ENCODE measurements at places on chromosomes 6 and 20. TPM values are rescaled to one million over a fixed set of nuclear protein-coding genes. Genes with fewer than 3 reads are reported as not detected.

Gene GPR6
- total RNA-seq = not detected

Gene C20orf144
- not detected for total RNA-seq

Gene CALHM4
- total RNA-seq = not detected

Gene TCF21
- total RNA-seq = not detected

Gene SLC22A2
- total RNA-seq = not detected

Gene TINAG
- total RNA-seq = not detected

Gene DEFB124
- not detected for total RNA-seq

Gene SLC26A8
- not detected for total RNA-seq

All from PC-3 (cell line).